ENCODE measurements at places on chromosomes 4 and X.

- no peak for DNase-seq
These were observed 332.3 kb downstream of the ADGRL3 start for GRCh38 chr4:61532336-61533000.

DNA sequence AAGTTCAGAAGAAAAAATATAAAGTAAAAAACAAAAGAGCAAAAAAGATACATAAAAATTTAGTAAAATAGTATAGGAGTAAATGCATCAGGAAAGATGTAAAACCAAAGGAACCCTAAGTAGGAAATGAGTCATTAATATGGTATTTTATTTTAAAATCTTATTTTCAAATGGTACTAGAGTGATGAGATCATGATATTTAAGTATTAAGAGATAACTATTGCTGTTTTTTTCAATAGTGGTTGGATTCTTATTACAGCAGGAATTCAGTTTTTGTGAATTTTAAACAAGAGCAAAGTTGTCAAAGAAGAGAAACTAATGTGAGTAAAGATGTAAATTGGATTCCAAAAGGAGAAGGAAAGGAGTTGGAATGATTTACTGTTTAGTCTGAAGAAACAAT, 20.0 kb downstream of the EMCN start:
- no peak for DNase-seq

DNA sequence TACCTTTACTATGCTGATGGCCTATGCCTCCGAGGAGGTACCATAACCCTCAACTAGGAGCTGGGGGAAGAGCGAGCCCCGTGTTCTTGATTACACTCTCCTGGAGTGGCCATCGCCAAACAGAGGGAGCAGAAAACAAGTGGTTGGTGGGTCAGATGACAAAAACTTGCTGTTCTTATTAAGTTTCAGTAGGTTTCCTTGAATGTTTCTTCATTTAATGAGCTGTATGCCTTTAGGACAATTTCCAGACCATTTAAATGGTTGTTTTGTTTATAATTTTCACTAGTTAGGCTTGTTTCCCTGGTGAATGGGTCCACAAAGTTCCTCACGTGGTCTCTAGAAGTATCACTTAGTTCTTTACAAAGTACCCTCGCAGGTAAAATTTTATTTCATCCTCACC, 4.7 kb downstream of the PYURF start:
- DNase-seq, result no peak

DNA sequence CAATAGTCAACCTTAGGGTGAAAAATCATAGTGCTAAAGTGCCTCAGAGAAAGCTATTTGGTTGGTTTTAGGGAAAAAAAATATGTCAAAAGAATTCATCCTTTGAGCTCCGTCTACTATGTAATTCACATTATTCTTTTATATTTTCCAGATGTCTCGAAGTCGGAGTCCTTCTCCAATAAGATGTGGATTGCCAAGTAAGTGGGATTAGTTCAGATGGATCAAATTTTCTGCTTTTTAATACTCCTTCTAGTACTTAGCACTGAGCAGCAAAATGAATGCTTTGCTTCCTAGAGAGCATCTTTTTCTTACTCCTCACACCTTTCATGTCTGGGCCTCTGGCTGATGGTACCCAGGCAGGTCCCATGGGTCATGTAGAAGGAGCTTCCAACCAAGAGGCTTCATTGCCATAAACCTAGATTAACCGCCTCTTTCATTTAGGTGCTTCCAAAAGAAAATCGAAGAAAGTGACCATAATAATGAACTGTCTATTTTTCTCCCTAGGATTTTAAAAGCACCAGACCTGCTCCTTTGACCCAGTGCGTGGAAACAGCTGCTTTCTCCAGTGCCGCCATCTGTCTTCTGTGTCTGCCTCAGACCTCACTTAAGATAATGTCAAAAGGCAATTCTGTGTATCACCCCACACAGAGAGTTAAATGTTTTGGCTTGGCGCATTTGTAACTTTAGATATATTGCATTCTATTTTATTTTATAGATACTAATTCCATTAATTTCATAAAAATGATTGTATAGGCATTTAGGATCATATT, 43.5 kb downstream of the SPATA18 start:
- no peak for DNase-seq

DNA sequence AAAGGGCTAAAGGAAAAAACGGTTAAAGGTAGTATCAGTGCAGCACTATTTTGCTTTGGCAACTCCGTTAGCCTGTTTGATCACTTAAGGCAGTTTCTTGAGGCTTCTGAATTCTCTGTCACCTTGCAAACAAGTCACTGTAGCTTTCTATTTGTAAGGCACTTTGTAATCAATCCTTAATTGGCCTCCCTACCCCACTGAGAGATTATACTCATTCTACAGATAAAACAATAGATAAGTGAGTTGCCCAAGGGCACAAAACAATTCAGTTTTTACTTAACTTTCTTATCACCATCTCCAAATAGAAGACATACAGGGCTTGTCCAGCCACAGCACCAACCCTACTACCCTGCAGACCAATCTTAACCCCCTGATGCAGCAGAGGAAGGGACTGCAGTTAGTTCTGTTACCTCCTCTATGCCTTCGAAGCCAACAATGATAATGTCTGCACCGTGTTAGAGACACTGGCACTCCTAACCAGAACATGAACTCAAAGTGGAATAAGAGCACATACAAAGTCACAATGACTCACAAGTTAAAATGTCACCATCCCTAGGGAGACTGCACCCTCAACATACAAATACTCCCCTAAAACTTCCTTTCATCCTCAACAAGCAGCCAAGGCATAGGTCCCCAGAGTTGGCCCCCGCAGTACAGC, 1.7 kb downstream of the TMEM185A start:
- DNase-seq, result no peak

GRCh38 chr4:8192748-8193738, 6.0 kb upstream of the SH3TC1 start:
- DNase-seq, result no peak

DNA sequence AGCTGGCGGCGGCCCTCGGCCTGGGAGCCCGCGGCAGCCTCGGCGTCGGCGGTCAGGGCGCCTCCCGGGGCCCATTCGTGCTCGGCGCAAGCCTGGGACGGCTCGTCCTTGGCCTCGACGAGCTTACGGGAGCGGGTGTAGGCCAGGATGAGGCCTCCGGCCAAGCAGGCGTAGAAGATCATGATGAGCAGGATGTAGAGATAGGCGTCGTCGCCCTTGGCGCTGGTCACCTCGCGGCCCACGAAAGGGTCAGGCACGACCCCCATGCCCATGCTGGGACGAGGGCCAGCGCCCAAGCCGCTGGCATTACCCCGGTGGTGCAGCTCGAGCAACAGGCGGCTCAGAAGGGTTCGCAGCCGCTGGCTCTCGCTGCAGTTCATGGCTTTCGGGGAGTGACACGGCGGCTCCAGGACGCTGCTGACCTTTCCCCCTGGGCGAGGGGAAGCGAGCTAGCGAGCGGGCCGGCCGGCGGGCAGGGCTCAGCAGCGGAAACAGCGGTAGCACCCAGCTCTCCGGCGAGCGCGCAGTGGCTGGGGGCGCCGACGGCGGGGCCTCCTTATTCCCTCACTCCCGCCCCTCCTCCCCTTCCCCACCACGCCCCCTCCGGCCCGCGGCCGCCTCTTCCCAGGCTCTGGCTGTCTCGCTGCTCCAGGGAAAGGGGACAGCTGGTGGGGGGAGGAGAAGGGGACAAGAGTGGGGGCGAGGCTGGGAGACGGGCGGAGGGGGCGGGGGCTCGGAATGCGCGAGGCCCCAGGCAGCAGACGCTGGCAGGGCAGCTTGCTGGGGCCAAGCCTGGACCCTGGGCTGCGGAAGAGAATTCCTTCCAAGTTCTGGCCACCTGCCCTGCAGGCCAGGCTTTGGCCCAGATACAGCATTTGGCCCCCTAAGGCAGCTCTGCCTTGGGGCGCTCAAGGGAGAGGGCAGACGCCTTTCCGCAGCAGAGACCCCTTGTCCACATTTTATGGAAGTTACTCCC, at the start of gene KCNE5:
Gene KCNE5, minus strand, starts transcription at position 532 of the 976 bp plus-strand sequence. Its CDS starts 152 bp downstream, at position 380.
- DNase-seq, result no peak

DNA sequence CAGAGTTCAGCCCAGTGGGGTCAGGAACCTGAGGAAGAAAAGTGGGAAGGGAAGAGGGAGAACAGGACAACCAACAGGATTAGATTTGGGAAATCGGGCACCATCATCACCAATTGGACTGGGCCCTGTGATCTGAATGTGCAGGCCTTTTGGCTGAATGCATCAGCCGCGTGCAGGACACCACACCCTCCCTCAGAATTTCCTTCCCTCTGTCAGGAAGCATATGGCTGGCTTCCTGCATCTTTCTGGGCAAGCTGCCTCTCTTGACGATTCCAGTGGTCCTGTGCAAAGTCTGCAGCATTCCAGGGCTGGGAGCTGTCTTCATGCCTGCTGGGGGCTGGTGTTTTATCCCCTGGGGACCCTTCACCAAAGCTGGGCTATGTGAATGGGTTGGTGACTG, 16.4 kb downstream of the MAGEA4 start:
- DNase-seq, result no peak

GRCh38 chrX:123600181-123600580, 132.7 kb downstream of the THOC2 start:
- no peak for DNase-seq

- DNase-seq, result no peak
These were observed 61.5 kb downstream of the GEMIN8 start for GRCh38 chrX:13968198-13968597.

DNA sequence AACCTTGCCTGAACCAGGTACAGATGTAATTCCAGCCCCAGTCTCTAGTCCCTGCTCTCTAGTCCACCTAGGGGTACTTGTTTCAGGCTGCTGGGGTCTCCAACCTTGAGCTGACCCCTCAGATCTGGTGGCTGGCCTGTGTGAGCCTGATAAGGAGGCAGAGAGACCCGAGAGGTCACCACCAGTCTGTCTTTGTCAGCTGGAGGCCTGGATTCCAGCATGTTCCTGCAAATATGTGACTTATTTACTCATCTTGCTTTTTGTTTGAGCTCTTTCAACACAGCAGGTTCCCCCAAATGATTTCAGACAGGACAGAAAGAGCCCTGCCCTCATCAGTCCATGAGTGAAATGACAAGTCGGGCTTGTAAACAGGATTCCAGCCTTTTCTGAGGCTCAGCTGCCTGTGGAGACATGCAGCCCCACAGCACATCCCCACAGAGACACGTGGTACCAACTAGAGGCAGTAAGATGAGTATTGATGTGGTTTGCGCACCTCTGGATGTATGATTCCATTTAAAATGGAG, 37.5 kb upstream of the STK26 start:
- no peak for DNase-seq

DNA sequence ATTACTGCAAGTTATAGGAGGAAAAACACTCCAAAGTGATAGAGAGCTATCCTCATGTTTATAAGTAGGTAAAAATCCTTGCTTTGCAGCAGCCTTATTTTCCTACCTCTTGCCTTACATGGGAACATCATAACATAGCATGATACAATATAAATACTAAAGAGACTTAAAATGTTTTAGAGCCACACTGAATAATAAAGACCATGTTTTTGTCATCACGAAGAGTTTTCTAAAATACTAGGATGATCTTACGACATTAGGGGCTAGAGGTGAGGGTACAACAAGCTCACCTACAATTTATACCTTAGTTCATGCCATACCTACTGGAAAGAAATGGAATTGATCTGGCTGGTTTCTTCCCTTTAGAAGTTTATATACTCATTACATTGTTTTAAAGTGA, 184.8 kb downstream of the FBXW7 start:
- DNase-seq, result no peak

GRCh38 chr4:111618908-111619307, 526.3 kb upstream of the FAM241A start:
- DNase-seq, result no peak

GRCh38 chr4:78222575-78223186, 165.6 kb downstream of the FRAS1 start:
- no peak for DNase-seq

DNA sequence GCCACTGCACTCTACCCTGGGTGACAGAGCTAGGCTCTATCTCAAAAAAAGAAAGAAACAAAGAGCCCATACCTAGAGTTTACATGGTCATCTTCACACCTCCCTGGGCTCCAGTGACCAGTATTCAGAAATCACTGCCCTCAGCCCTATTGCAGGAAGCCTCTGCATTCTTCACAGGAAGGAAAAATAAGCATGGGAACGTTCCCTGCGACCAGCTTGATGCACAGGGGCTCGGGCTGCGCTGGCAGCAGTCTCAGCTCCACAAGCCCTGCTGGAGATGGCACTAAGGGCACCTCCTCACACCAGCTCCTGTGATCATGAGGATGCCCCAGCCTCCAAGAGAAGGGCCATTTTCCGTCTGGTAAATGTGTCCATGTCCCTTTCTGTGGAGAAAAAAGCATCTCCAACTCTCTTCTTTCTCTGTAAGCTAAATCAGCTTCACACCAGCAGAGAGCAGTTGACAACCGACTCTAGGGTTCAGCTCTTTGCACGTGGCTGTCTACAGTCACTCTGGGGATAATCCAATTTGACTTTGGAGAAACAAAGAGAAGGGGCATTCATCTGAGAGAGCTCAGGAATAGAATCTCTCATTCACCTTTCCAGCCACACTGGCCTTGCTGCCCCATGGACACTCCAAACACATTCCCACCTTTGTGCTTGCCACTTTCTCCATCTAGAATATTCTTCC, 33.1 kb downstream of the LDB2 start:
- DNase-seq, result no peak

- DNase-seq, result no peak
These were observed 93.1 kb downstream of the STK32B start for GRCh38 chr4:5144384-5144783.

DNA sequence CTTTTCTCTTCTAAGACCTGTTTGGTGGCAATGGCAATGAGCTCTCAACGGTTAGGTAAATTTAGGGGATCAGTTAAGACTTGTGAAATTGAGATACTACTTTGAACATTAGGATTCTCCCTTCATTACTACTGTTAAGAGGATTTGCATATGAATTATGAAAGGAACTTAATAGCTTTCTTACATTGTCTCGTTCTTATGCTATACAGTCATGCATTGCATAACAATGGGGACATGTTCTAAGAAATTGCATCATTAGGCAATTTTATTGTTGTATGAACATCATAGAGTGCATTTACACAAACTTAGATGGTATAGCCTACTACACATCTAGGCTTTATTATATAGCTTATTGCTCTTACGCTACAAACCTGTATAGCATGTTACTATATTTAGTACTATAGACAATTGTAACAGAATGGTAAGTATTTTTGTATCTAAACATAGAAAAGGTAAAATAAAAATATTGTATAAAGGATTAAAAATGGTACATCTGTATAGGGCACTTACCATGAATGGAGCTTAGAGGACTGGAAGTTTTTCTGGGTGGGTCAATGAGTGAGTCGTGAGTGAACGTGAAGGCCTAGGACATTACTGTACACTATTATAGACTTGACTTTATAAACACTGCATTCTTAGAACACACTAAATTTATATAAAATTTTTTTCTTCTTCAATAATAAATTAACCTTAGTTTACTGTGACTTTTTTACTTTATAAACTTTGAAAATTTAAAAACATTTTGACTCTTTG, 62.5 kb downstream of the PAQR3 start:
- DNase-seq, result no peak

- DNase-seq, result no peak
These were observed 81.0 kb upstream of the TCEAL2 start for GRCh38 chrX:102044496-102044895.

- DNase-seq, result no peak
These were observed 187.7 kb downstream of the DCTD start for GRCh38 chr4:182729516-182729915.

GRCh38 chr4:3250438-3250955, 1.5 kb downstream of the MSANTD1 start:
- DNase-seq, result no peak

- no peak for DNase-seq
These were observed at the start of gene SERTM2 for GRCh38 chrX:111511477-111511876. Gene SERTM2, plus strand, starts transcription at chrX:111511645. Its CDS starts 7,213 bp downstream, at chrX:111518858.
